ENCODE measurements at places on chromosomes 2 and 18.

DNA sequence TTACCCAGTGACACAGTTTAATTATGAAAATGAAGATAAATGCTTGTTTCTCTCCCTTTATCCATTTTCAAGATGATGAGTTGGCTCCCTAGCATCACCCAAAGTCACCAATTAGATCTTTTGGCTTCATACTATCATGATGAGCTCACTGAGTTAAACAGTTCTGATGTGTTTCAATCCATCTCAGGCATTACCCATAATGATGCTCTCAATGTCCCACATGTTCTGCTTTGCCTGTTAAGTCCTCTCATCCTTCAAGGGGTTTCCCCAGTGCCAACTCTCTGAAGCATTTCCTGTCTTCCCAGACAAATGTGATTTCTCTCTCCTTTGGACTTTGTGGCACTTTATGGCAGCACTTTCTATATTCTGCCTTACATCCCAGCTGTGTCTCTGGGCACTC, 92.6 kb downstream of the EPB41L3 start:
- DNase-seq: no peak

- no peak for DNase-seq
Observed at GRCh38 chr2:201517094-201517493, 65.6 kb downstream of the STRADB start.

DNA sequence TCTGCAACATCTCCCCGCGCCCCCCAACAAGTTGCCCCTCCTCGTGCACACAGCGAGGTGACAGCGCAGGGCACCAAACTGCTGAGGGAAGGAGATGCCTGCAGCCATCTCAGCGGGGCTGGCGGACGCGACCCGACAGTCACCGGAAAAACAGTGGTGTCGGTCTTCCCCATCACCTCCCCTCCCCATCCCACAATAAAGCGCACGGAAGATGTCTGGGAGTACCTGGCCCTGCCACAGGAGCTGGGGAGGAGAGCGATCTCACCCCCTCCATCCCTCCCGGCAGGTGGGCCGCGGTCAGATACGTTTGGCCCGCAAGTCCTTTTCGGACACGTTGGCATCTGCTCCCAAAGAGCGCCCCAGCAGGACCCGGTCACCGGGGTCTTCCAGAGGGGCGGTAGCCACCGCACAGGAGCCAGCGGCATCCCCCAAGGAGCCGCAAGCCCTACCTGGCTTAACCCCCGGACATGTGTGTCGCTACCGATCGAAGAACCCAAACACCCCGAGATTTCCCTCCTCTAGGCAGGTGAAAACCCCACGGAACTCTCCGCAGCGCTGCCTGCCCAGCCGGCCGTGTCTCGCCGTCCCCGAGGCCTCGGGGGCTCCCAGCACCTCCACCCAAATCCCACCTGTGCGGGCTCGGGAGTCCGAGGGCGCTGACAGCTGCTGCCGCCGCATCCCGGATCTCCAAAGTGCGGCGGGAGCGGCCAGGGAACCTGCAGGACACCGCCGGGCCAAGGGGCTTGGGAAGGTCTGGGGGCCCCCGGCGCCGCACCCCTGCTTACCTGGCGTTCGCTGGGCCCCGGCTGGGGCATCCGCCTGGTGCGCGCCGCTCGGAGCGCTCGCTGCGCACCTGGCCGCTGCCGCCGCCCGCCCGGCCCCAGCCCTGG, 657 bp downstream of the ATP8B1 start:
- DNase-seq: no peak

DNA sequence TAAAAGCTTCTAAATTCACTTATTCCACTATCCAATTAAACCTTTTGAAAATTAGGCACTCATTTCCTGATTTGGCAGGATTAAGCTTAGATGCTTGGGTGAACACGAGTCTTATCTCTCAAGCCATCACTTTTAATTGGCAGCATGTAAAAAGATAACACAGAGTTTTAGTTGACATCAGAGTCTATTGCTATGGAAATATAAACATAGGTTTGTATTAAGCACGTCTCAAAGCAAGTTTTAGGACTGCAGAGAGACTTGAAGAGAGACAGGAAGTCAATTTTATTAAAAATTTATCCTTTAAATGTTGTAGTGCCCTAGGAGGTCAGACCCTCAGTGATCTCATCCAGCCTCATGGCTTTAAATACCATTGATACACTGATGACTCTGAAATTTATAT, 5.6 kb downstream of the RBKS start:
- no peak for DNase-seq

- no peak for DNase-seq
Observed at GRCh38 chr18:27061488-27062095, 123.5 kb downstream of the CHST9 start.

DNA sequence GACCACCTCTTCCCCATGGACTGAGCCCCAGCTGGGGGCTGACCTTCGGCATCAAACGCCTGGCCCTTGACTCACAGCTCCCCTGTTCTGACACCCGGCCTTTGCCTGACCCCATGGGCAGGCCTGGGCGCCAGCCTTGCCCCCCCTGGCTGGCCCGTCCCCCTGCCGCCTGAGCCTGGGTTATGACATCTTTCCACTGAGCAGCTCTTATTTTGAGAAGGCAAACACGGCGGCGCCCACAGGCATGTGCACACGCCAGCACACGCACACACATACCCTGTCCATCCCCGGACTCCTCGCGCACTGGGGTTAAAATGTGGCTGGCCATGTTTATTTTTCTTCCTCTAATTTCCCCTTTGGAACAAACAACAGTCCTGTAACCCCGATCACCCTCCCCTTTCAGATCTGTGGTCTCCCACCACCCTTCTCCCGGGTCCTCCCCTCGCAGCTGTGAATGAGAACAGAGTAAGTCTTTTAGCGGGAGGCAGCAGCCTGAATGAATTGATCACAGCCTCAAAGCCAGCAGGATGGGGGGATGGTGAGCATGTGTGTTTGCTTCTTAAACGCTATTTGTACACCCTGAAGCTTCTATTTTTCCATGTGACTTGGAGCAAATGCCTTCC, 11.8 kb upstream of the ATOH8 start:
- DNase-seq: no peak

DNA sequence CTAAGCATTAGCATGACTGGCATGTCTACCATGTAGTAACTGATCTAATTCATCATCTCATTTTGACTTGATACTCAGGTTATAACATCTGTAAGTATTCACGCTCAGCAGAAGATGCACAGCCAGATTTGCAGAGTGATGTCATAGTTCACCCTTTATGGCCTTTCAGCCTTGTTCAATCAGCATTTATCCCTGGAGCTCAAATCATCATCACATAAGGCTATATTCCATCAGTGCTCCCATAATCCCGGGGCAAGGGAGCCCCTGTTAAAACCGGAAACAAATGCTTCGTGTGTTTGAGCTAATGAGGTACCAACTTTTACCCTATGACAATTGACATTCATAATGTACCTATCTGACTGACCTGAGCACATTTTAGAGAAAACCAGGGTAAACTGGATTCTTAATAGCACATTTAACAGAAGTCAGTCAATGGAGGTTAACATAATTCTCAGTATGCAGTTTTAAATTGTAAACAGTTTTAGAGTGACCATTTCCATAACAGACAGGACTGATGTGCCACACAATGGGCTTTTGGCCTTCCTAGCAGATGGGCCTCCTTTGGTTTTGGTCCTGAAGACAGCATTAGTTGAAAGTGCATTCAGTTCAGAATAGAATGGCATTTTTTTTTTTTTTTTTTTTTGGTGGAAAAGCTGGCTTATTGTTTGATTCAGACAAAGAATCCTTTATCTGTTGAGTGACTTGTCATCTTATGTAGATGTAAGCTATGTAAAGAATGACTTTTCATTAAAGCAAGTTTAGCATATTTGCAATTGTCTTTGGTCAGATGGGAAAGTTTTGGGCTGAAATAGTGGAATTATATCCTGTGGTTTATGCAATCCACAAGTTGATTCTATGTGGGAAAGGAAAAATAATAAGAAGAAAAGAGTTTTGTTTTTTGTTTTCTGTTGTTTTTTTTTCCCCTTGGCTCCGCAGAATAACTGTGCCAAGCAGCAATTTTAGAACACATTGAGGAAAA, 866.0 kb upstream of the ACVR2A start:
- no peak for DNase-seq

- no peak for DNase-seq
Observed at GRCh38 chr2:3248754-3249475, 128.7 kb downstream of the EIPR1 start.

GRCh38 chr2:20737505-20737904, 70.6 kb downstream of the GDF7 start:
- no peak for DNase-seq

DNA sequence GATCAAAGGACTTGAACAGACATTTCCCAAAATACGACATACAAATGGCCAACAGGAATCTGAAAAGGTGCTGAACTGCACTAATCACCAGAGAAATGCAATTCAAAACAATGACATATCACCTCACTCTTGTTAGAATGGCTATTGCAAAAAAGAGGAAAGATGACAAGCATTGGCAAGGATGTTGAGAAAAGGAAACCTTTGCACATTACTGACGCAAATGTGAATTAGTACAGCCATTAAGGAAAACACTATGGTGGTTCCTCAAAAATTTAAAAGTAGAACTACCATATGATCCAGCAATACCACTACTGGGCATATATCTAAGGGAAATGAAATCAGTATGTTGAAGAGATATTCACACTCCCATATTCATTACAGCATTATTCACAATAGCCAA, 57.7 kb upstream of the ASPRV1 start:
- DNase-seq: no peak

DNA sequence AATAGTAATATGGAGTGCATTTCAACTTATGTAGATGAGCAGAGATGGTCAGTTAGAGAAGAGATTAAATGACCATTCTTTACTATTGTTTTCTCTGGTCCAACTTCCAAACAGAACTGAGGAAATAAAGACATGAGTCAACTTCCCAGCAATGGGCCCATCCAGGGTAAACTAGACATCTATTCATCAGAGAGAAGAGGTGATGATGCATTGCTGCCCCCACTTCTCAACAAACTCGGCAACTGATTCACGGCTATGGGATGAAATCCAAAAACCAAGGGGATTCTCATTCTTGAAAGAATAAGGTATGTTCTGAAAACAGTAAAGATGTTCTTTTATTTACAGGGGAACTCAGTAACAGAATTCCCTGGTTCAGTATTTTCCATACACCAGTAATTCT, 190.7 kb downstream of the RDH14 start:
- no peak for DNase-seq

DNA sequence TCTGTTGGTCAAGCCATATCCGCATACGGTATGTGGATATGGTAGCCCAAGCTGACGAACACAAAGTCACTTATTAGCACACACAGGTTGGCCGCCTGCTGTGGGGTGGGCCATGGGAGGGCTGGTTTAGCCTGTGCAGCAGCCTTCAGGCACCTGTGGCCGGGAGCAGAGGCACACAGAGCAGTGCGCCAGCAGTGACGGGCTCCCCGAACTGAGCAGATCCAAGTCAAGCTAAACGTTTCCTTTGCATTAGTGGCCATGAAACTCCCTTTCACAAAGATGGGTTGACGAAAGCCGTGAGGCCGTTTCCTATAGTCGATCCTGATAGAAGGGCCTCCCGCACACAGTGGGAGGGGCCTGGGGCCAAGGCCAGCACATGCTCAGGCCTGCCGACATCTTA, 72.1 kb downstream of the TSHZ1 start:
- no peak for DNase-seq

DNA sequence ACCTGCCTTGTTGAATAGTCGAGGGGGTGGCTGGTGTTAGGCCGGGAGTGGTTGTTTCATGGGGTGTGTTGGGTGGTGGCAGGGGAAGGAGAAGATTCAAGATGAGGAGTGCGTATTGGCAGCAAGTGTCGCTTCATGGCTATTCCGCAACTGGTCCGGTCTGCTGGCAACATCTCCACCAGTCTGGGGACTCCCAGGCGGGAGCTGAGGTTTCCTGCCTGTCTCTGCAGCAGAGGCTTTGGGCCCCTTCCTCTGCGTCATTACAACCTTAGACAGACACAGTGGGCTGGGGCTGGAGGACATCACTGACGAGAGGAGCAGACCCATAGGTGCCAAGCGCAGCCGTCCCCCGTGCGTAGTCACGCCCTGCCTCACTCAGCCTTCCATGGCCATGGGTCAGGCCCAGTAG, 64.0 kb upstream of the MCFD2 start:
- no peak for DNase-seq

DNA sequence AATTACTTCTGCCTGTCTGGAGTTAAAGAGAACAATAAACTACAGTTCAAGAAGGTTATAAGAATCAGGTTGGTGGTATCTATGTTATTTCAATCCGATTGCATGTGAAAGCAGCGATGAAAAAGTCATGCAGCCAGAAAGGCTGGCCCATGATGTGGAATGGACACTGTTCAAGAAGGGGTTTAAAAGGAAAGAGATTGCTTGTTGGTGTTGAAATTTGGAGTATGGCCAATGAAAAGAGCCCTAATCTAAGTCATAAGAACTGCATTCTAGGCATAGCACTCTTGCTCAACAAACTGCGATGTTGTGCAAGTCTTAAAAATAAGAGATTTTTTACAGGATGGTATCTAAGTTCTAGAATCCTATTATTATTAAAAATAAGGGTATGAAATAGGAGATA, 61.3 kb downstream of the EFEMP1 start:
- DNase-seq: no peak

DNA sequence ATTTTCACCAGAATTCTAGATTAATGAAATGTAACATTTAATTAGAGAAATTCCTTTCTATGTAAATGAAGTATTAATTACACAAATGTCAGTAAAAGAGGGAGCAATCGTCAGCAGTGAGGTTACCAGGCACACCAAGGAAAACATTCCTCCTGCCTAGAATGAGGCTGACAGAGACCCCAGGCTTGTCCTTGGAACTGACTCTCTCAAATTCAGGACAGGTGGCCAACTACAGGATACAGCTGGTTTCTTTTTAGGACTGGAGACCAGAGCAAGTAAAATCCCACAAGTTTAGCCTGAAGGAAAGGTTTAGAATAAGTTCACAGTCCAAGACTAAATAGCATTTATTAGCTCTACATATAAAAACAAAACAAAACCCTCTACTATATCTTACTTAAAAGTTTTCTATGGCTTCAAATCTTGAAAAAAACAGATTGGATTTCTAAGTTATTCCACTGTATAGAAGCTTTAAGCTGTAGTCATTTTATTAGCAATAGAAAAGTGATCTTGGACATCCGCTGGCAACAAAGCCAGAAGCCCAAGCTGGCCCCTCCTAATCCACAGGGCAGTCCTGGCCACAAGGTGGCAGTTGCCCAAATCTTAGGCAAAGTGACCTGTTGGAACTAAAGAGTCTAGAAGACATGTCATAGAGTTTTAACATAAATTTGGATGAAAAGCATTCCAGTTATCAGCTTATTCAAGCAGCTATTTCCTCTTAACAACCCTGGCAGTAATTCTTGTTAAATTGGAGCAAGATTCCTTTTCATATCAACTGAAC, 81.0 kb downstream of the SP3 start:
- DNase-seq: no peak

- DNase-seq: no peak
Observed at GRCh38 chr2:56191617-56192016, 7.8 kb downstream of the CCDC85A start.

Data from NCI-H1417 treated with DMSO at 0.1 percent for 48 hours (cell line).